Activated T-cell treated with anti-CD3 and anti-CD28 coated beads for 24 hours (primary cell): ENCODE measurements at places on chromosomes 3 and 15.

GRCh38 chr3:144626835-144627234, 655.2 kb downstream of the DIPK2A start:
- DNase-seq = no peak

GRCh38 chr3:13013994-13014754, 59.1 kb downstream of the IQSEC1 start:
- DNase-seq = no peak

DNA sequence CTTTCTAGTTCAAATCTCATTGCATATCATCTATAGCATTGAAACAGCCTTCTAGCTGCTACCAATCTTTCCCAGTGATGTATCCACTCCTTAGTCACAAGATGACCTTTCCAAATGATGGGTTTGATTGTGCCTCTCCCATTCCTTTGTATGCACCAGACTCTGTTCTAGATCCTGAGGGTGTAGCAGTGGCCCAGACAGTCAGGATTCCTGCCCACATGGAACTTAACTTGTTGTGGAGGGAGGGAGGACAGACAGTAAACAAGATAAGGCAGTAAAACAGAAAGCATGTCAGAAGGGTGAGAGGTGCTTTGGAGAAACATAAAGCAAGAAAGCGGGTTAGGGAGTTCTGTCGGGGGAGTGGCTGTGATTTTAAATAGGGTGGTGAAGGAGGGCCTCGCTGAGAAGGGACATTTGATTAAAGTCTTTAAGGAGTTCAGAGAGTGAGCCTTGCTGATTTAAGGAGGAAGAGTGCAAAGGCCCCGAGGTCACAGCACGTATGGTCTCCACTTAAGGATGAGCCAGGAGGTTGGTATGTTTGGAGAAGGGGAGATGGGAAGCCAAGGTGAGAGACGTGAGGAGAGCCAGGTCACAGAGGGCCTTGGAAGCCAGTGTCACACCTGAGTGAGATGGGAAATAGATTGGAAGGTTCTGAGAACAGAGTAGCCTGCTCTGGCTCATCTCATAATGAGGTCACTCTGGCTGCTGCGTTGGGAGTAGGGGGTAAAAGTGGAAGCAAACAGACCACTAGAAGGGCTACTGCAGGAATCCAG, 38.3 kb downstream of the FAM43A start:
- no peak for DNase-seq

DNA sequence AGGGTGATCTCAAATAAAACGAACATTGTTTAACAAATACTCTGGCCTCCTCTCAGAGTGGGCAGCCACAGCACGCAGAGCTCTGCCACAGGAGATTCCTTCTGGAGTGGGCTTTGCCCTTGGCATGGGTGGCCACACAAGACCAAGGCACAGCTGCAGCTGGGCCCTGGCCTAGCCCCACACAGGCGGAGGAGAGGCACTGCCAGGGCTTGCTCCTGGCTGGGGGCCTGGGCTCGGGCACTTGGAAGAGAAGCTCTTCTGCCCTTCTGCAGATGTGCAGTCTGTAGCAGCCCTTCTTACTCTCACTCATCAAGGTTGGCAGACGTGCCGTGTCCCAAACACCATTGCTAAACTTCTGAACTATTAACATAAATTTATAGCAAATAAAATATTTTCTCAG, 67.2 kb downstream of the CRTC3 start:
- DNase-seq = no peak

GRCh38 chr3:154614601-154615000, 184.6 kb upstream of the GPR149 start:
- no peak for DNase-seq

DNA sequence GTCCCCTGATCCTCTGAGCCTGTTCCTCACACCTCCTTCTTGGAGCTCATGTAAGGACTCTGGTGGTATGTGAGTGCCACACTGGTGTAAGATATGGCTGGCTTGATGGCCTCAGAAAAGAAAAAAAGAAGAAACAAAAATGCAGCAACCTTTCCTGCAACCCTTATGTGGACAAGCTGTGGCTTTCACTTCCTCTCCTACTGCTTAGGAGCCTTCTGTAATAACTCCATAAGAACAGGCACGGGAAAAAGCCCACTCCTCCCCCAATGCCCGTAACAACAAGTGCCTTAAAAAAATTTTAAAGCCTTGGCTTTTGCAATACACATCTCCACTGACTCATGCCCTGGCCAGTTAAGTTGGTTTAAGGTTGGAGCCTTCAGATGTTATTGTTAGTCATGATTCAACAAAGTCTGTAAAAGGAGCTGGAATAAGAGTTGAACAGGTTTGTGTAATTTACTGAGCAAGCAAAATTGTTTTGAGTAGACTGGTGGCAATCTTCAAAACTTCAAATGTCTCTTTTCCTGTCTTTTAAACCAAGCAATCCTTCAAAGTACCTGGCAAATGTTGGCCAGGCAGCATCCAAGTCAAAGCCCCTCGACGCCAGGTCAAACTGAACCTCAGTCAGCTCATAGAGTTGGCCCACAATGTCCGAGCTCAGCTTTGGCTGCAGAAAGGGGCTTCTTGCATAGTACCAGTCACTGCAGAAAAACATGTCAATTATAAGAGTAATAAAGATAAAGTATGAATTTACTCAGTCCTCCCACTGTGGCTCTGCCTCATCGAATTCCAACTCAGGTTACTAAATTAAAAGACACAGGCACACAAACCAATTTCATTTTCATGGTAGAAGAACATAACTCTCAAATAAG, 22.9 kb downstream of the FYCO1 start:
- no peak for DNase-seq

DNA sequence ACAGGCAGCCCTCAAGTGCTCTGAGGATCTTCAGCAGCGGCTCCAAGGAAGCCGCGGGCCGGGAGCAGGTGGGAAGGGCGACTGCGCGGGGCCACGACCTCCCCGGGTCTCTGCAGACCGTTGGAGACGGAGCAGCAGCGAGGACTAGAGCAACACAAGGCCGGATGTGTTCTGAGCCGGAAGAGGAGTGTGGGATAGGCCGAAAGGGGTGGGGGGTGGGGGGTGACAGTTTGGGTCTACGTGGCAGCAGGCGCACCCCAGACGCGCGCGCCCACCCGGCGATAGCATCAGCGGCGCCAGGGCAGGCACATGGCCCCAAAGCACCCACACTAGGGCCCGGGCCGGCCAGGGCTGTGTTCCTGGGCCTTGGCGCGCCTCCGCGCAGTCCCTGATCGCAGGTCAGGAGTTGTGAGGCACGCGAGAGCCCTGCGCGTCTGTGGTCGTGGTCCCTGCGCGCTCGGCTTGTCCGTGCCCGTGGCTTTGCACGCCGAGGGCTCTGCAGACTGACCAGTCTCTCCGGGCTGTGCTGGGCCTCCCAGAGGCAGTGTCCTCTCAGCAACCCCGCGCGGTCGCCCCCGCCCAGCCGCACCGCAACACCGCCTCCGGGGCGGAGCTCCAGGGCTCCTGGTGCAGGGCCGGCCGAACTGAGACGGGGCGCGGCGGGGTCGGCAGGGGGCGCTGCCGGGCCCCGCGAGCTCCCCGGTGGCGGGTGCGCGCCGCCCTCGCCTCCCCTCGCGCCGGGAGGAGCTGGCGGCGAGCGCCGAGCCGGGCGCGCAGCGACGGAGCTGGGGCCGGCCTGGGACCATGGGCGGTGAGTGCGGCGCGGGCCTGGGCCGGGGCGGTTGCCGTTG, at the start of gene PXYLP1:
PXYLP1 (plus strand) TSS at position 725 of the 851 bp plus-strand sequence. CDS start 28,351 bp downstream, outside the sequence.
- DNase-seq = peak; percentile 86

DNA sequence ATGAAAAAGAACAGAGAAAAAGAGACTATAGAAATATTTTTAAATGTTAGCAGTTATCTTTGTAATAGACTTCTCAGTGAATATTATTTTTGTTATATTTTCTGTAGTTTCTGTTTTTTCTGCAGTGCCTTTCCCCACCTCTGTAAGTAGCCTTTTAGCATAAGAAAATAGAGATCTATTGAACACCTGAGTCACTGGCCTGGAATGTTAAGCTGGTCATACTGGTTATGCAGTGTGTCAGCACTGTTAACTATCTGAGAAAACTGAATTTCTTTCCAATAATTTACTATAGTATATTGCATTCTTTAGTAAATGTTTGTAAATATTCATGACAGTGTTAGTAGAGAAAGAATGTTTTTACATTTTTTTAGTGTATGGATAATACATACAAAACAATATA, 79.8 kb downstream of the NECTIN3 start:
- no peak for DNase-seq

DNA sequence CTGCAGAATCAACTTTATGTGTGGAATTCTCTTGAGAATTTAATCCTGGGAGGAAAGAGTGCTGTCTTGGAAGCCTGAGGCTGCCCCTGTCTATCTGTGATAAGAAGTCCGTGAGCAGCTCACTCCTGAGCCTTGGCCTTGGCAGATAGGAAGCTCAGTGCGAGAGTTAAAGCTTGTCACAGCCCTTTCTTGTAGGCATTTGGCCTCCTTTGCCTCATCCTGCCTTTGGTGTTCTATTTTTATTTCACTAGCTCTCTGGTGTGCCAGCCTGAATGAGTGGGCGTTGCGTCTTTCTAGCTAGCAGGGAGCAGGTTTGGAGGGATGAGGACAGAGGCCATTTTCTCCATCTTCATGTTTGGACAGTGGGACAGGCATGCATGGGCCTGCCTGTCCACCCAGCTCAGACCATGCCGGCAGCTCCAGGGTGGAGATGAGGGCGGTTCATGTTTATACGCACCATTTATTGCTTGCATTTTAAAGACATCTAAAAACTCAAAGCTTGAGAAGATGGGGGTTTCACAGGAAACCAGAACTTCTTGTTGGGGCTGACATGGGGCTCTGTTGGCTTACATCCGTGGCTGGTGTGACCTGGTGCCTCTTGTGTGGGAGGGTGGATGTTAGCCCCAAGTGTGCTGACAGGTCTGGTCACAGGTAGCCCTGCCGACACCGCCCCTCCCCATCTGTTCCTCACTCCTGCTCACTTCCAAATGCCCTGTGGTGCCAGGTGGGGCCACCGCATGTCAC, 29.8 kb downstream of the IRAK2 start:
- DNase-seq = no peak

- no peak for DNase-seq
Observed at GRCh38 chr15:31268911-31269784, 57.5 kb upstream of the KLF13 start.

- no peak for DNase-seq
Observed at GRCh38 chr3:98048586-98048985, 13.5 kb upstream of the GABRR3 start.

GRCh38 chr3:134965865-134966481, 170.9 kb downstream of the EPHB1 start:
- DNase-seq = no peak

DNA sequence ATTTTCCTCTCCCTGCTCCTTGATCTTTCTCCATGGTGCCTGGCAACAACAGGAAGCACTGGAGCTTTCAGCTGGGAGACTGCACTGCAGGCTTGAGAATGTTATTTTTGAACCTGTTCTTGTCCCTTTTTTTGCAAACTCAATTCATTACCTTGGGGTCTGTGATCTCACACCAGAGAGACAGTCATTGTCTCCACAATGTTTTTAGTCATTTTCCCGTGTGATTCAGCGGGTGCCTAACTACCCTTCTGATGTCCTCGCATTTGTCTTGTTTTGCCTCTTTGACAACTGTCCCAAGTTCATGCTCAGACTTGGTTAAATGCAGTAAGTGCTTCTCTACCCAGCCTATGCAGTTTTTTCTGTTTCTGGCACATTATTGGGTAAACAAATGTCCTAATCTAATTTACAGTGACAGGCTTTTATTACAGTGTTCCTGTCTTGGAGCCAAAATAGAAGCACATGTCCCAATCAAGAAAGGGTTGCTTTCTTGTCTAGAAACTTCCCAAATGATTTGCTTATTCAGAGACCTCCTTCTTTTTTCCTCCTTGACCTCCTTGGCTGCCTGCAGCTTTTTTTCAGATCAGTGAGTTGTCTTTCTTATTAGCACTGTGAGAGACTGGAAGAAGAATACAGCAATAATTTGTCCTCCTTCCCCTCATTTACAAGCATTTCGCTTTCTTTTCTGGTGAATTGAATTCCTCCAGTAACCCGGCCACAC, 162.4 kb downstream of the NSUN3 start:
- no peak for DNase-seq

DNA sequence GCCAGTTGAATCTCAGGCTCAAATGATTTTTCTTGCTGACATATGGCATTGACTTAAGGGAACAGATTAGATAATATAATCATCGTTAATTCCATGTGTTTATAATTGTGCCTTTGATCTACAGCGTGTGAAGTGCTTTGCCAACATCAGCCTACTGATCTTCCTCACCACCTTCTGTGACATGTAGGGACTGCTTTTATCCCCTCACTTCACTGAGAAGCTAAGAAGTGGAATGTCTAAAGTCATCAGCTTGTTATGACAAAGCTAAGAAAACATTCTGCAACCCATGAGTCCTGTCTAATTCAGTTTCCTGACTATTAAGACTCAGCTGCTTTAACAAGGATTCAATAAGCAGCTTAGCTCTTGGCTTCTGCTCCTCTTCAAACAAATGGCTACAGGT, 106.0 kb downstream of the MYH15 start:
- DNase-seq = no peak

GRCh38 chr3:32508711-32509110, 6.1 kb upstream of the CMTM6 start:
- DNase-seq = no peak

DNA sequence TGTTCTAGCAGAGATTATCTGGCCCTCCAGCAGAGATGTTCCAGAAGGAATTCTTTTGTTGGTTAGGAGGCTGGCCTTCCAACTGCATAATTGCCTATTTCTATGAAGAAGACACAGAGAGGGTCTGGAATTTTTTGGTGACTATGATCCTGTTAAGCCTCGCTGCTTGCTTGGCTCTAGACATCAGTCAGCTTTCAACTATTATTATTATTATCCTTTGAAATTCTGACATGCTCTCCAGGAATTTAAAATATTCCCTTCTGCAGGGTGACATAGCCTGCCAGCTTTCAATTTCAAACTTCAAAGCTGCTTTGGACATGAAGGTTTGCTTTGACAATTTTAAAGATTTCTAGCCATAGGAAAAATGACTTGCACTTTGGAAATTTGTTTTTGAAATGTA, 26.3 kb upstream of the ZNF148 start:
- no peak for DNase-seq

DNA sequence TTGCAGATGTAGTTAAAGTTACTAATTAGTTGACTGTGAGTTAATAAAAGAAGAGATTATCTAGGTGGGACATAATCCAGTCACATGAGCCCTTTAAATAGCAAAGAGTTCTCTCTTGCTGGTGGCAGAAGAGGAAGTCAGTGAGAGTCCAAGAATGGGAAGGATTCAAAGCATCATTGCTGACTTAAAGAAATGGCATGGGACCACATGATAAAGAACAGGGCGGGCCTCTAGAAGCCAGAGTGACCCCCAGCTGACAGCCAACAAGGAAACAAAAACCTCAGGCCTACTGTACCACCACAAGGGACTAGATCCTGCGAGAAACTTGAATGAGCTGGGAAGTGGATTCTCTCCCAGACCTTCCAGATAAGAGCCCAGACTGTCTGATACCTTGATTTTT, 447.2 kb upstream of the CCDC54 start:
- no peak for DNase-seq

GRCh38 chr3:64747679-64748078, 59.9 kb upstream of the ADAMTS9 start:
- DNase-seq = no peak

DNA sequence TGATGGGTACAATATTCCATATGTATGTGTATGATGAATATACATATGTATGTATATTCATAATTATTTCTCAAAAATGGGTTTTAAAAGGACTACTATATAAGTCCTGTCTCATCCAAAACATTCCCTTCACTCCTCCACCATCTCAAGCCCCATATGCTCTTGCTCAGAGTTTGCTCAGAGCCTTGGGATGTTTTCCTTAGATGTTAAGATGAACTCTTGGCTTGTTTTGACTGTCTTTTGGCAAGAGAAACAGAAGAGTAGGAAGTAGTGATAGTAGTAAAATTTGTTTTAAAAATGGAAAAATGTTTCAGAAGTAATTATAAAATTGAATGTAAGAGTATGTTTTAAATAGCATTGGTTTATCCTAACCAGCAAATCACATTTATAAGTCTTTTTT, 6.2 kb upstream of the EPHA3 start:
- DNase-seq = no peak
